Stimulated activated naive CD4-positive, alpha-beta T cell treated with Interleukin-2 at 50 U/mL for 16 hours (primary cell): ENCODE measurements at places on chromosomes 1 and 21.

GRCh38 chr1:4701276-4701675, 46.9 kb downstream of the AJAP1 start:
- no peak for DNase-seq

GRCh38 chr21:39705849-39706248, 39.1 kb upstream of the IGSF5 start:
- DNase-seq, result no peak

DNA sequence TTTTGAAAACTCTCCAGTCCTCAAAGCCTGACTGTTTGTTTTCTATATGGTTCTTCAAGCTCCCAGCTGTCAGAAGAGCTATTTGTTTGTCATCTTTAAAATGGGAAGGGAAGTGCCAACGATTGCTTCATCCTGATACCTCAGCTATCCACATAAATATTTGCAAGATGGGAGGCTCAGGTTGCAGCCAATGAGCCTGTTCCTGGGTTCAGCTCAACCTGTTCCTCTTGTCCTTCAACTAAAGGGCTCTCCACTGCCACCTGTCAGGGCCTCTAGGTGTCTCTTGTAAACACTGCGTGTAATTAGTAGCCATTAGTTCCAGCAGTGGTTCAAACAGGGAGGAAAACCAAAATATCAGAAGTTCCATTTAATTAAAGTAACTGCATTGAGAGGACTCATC, 445.1 kb downstream of the AJAP1 start:
- DNase-seq, result no peak

DNA sequence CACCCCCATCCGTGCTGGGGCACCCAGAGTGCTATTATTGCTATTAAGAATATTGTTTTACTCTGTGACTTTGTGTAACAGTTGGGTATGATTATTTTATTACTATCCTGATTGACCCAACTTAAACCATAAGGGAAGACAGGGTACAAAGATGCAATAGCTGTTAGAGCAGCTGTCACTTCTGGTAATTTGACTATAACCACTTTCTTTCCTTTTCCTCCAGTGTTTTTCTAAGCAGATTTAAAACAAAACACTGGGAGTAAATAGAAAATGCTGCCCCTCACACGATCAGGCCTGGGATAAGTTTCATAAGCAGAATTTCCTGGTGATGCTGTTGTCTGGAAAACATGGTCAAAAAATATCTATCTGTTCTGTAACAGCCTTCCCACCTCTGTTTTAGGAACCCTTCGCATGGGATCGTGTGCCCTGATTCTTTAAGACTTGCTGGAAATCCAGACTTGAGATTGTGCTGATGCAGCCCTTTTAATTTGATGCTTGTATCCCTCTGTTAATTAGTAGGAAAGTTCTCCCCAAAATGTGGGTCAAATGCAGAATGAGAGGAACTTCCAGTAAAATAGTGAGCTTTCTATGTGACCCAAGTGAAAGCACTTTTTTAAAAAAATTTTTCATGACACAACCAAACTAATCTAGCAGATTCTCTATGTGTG, 165.3 kb downstream of the FMN2 start:
- no peak for DNase-seq

GRCh38 chr1:916173-917075, 7.3 kb upstream of the SAMD11 start:
- DNase-seq, result no peak

GRCh38 chr21:16473988-16474387, 744.2 kb downstream of the USP25 start:
- no peak for DNase-seq

DNA sequence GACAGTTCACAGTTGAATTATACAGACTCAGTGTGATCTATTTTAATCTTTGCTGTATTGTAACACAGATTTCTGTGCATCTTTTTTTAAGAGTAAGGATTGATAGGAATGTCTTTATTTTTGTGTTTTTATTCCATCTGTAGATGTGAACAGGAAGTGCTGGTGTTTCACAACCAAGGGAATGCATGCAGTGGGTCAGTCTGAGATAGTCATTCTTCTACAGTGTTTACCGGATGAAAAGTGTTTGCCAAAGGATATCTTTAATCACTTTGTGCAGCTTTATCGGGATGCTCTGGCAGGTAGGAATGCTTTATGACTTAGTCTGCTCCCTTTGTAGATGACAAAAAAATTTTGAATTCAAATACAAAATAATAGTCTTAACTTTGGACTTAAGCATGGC, 84.5 kb downstream of the CC2D1B start:
- DNase-seq, result no peak

GRCh38 chr1:223231011-223231572, 88.0 kb upstream of the TLR5 start:
- no peak for DNase-seq

- no peak for DNase-seq
Observed at GRCh38 chr1:199875337-199875736, 152.2 kb upstream of the NR5A2 start.

- DNase-seq, result no peak
Observed at GRCh38 chr1:81936853-81937252, 136.1 kb downstream of the ADGRL2 start.

- no peak for DNase-seq
Observed at GRCh38 chr1:159753386-159753785, 27.4 kb upstream of the DUSP23 start.

DNA sequence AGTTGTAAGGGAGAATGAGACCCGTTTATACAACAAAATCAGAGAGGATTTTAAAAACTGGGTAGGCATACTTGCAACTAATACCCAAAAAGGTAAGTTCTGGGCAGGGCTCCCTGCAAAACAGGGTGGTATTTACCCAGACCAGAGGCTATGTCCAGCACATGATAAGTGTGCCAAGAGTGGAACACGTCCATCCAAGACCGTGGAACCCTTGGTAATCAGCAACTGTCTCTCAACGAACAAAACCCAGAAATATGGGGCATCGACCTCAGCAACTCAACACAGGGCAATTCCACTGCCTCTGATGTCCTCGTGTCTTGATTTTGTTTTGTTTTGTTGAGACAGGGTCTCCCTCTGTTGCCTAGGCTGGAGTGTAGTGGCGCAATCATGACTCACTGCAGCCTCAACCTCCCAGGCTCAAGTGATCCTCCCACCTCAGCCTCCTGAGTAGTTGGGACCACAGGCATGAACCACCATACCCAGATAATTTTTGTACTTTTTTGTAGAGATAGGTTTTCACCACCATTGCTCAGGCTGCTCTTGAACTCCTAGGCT, 26.7 kb upstream of the MX1 start:
- no peak for DNase-seq

DNA sequence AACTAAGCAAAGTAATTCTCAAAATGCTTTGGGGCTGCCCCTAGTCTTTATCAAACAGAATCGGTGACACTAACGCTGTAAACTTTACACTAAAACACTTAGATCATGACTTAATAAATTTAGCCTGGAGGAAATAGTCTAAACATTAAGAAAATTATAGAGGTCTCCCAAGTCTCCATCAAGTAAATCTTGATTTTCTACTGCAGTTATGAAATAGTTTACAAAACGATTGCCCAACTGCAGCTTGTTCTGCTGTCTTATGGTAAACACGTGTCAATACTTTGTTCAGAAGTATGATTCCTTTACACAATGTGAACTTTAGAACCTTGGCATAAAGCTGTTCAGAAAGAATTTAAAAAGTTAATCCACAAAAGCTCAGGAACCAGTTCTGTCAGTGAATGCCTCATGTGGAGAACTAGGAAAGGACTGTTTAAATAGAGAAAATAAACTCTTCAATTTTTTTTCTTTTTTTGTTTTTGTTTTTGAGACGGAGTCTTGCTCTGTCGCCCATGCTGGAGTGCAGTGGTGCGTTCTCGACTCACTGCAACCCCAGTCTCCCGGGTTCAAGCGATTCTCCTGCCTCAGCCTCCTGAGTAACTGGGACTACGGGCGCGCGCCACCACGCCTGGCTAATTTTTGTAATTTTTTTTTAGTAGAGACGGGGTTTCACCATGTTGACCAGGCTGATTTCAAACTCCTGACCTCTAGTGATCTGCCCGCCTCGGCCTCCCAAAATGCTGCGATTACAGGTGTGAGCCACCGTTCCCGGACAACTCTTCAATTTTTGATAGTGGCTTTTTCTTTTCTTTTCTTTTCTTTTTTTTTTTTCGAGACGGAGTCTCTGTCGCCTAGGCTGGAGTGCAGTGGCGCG, 1.6 kb downstream of the DDI2 start:
- no peak for DNase-seq

DNA sequence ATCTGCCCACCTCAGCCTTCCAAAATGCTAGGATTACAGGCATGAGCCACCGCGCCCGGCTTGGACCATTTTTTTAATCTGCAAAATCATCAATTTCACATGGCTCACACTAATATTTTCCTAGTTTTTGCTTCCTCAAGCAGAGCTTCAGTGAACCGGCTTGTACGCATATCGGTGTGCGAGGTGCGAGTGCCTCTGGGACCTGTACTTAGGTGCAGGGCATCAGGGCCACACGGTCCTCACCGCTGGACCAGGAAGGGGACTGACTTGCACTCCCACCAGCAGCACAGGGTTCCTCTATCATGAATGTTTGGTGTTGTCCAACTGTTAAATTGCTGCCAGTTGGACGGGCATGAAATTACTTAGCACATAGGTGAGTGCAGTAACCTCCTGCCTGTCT, 15.4 kb upstream of the SHE start:
- no peak for DNase-seq

DNA sequence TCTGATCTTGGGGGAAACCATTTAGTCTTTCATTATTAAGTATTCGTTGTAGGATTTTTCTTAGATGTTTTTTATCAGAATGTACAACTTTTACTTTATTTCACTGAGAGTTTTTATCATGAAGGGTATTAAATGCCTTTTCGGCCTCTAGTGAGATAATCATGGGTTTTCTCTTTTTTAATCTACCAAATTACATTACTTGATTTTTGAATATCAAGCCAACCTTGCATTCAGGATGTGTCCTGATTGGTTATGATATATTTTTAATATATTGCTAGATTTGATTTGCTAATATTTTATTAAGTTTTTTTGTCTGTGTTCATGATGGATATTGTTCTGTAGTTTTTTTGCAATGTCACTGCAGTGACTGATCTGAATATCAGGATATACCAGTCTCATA, 9.4 kb downstream of the NUF2 start:
- no peak for DNase-seq

DNA sequence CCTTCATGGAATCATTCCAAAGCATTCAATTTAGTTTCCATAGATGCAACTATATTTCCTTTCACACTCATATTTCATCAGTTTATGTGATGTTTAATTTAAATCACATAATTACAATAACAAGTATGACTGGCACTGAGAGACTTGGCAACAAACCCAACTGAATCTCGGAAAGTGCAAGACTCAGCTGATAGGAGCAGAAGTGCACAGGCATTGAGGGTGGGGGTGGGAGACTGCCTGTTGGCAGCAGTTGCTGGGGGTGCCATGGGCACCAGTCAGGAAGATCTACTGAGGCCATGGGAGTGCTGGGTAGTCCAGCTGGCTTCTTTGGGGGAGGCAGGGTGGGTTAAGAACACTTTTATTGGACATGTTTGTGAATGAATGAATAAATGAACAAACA, 10.4 kb upstream of the HMGB4 start:
- no peak for DNase-seq

DNA sequence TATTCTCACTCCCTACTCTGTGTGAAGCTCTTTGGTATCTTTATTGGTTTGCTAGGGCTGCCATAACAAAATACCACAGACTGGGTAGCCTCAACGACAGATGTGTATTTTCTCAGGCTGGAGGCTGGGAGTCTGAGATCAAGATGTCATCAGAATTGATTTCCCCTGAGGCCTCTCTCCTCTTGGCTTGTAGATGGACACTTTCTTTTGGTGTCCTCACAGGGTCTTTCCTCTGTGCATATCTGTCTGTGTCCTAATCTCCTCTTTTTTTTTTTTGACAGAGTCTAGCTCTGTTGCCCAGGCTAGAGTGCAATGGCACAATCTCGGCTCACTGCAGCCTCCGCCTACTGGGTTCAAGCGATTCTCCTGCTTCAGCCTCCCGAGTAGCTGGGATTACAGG, 71.4 kb upstream of the KCNJ6 start:
- no peak for DNase-seq

GRCh38 chr1:1461721-1462317, 9.7 kb upstream of the ATAD3B start:
- DNase-seq, result no peak

- DNase-seq, result no peak
Observed at GRCh38 chr1:206693029-206693428, 8.3 kb downstream of the MAPKAPK2 start.

DNA sequence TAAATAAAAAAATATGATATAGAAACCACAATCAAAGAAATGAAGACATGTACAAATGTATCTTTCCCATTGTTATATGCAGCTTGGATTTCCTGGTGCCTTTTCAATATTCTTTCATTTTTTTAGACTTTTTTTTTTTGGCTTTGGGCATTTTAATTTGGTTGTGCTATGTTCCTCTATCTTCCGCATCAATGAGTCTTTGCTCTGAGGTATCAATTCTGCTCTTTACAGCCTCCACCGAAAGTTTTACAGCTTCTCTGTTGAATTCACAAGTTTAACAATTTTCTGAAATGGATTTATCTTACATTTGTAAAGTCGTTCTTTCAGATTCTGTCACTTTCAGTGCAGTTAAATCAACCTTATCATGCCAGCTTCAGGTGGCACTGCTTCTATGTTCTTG, 50.5 kb downstream of the OMA1 start:
- no peak for DNase-seq

DNA sequence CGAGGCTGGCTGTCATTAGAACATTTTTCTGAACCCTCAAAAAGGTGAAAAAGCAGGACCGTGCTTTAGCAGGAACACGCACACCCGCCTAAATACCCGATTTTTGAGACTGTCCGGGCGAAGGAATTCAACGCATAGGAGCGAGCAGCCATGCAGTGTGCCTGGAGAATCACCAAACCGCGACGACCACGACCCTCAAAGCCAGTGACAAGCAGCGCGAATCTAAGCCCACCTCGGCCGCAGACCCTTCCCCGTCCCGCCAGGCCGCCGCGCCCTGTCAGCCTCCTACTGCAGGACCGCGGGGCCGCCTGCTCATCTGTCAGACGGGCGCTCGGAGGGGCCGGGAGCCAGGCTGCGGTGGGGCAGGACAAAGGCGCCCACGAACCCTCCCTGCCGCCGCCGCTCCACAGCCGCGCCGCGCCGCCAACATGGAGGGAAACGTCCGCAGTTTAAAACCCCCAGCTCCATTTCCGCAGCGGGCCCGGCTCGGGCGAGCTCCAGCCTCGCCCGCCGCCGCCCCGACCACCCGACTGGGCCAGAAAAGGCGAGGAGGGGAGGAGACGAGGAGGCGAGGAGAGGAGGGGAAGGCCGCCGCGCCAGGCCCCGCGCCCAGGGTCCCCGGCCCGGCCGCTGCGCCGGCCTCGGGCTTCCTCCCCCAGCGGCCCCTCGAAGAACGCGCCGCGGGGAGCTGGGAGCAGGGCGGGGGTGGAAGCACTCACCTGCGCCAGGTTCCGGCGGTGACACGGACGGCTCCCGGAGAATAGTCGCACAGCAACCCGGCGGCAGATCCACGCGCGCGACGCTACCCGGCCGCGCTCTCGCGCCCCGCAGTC, at the start of gene LBR:
LBR (minus strand) TSS at position 804 of the 833 bp plus-strand sequence. CDS start 3,963 bp downstream, outside the sequence.
- DNase-seq, result peak; percentile 44

- no peak for DNase-seq
Observed at GRCh38 chr1:56758135-56758534, 61.1 kb downstream of the FYB2 start.
